ENCODE measurements at places on chromosomes 1 and 21. TPM values are rescaled to one million over a fixed set of nuclear protein-coding genes. Genes with fewer than 3 reads are reported as not detected.

The CNR2 gene
- polyA plus RNA-seq: 0.14 TPM

The CTSE gene
- polyA plus RNA-seq: 1.5 TPM

DNA sequence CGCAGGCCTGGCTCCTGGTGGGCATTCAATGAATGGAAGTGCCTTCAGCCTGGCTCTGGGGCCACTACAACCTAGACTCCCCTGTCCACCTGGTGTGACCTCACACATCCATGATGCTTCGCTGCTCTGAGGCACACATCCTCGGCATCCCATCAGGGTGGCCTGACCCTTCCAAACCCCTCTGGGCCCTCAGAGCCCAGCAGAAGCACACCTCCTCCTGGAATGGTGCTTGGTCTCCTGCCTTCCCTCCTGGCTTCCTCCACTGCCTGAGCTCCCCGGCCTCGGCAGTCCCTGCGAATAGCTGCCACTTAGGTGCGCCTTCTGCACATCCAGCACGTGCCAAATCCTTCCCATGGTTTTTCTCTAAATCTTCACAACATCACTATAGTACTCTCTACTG is 133.8 kb downstream of the GLIS1 start:
- DNase-seq: no peak

GRCh38 chr1:168766568-168766967 is 37.6 kb upstream of the DPT start:
- no peak for DNase-seq

DNA sequence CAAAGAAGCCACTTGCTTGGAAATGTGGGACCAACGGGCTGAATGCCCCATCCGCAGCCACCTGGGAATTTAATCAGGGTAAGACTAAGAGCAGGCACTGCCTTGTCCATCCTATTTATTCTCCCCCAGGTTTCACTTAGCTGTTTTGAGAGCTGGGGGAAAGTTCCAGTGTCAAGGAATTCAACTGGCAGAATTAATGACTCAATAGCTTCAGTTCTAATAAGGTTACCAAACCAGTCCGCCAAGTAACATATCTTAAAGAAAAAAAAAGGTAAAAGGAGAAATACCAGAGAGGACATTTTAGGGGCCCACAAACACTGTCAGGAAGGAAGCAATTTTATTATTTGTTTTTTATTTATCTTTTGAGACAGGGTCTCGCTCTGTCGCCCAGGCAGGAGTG is 157.6 kb upstream of the SOD1 start:
- DNase-seq: peak; percentile 28

- DNase-seq: no peak
Observed at GRCh38 chr1:204571631-204572030, 55.4 kb downstream of the MDM4 start.

GRCh38 chr21:19276665-19277064 is 873.1 kb upstream of the TMPRSS15 start:
- DNase-seq: no peak
